ENCODE measurements at places on chromosomes 1 and 21.

DNA sequence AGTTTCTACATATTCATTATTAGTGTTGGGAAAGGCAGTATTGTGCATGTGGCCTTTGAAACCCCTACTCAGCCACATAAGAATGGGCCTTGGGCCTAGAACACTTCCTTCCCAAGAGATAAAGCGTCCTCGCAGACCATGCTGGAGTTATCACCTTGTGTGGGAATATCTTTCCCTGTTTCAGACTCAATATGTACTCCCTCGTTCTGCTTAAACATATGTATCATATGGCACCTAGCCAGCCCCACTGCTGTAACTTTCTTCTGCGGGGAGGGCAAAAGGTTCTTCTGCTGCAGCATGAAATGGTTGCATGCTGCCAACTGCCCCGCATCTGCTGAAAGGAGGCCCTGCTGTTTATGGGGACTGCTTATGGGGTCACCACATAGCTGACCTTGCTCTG is 92.0 kb downstream of the CRB1 start:
- no peak for DNase-seq

DNA sequence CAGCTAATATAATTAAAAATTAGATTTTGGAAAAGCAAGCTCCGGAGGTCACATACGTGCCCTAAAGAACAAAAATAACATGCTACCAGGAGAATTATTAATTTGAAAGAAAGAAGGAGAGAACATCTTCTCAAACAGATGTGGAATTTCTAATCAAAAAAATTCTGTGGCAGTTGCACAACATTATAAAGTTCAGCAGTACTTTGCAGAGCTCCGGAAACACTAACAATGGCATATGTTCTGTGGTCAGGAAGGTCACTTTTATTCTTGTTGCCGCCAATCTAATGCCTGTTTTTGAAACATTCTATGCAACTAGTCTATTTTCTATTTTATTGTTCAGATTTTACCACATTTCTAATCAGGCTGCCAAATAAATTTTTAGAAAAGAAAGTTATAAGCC is 186.8 kb downstream of the SMYD3 start:
- no peak for DNase-seq

GRCh38 chr21:42769183-42769819 is 110.0 kb downstream of the WDR4 start:
- DNase-seq, result no peak

DNA sequence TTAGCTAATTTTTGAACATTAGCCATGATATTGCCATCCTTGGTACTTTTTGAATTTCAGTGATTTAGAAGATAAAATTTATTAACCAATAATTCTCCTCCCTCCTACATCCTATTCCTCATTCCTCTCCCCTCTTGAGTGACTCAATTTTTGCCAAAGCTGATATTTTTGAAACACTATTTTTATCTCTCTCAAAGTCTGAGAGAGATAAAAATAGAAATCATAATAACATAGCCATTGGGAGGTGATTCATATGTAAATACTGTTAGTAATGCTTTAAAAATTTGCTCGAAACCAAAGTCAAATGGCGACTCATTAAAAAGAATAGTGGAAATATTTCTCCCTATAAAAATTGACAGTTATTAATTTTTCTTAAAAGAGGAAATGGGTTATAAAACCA is 97.4 kb downstream of the PATJ start:
- no peak for DNase-seq

- no peak for DNase-seq
These were observed 37.6 kb upstream of the ZNF124 start for GRCh38 chr1:247209396-247209795.

- DNase-seq, result no peak
These were observed 132.4 kb upstream of the KLHDC7A start for GRCh38 chr1:18348354-18348753.

GRCh38 chr1:205575294-205575885 is 56.4 kb downstream of the ELK4 start:
- no peak for DNase-seq

DNA sequence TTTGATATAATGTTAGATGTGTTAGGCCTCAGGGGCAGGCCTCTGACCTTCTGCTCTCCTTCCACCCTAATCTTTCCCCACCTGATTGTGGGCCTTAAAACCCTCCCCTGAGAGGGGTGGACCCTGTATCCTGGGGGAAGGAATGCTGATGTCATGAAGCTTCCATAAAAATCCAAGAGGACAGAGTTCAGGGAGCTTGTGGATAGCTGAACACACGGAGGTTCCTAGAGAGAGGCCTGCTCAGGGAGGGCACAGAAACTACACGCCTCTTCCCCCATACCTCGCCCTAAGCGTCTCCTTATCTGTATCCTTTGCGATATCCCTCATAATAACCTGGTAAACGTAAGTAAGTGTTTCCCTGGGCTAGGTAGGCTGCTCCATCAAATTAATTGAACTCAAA is 4.3 kb downstream of the MFN2 start:
- DNase-seq, result no peak

GRCh38 chr1:33263890-33264504 is 7.7 kb downstream of the ZNF362 start:
- no peak for DNase-seq

- DNase-seq, result no peak
These were observed 22.8 kb downstream of the S100A6 start for GRCh38 chr1:153513023-153513422.

DNA sequence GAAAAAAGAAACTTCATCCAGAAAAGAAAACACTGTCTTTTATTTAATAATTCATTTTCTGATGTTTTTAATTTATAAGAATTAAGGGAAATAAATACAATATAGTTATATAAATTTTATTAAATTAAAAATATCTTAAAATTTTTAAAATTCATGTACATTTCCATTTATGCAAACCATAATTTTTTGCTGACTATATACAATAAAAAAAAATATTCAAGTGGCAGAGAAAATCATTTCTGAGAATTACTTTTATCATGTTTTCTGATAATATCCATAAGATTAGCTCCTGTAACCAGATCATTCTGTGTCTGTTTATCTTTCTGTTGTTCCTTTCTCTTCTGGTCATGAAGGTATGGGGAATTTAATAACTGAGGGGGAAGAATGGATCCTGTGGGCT is 23.5 kb upstream of the KIF14 start:
- DNase-seq, result no peak

GRCh38 chr1:176566004-176566975 is 103.3 kb downstream of the PAPPA2 start:
- no peak for DNase-seq

GRCh38 chr1:47757226-47757975 is 239.8 kb downstream of the TRABD2B start:
- DNase-seq, result no peak

GRCh38 chr21:44918581-44919033 is 2.1 kb downstream of the ITGB2 start:
- no peak for DNase-seq

DNA sequence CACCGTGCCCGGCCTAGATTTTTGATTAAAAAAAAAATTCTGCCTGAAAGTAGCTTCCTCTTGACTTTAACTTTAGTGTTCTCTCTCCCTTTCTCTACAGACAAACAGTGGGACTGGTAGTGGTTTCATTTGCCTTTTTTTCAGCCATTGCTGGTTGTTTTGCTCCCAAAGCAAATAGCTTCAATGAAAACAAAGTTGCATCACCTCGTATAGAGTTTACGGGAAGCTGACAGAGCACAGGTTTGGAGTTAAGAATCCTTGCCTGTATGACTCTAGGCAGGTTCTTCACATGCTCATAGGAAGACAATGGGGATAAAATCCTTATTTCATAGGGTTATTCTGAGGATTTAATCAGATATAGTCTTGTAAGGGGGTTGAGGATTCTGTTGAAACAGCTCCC is 21.6 kb downstream of the AADACL4 start:
- no peak for DNase-seq

DNA sequence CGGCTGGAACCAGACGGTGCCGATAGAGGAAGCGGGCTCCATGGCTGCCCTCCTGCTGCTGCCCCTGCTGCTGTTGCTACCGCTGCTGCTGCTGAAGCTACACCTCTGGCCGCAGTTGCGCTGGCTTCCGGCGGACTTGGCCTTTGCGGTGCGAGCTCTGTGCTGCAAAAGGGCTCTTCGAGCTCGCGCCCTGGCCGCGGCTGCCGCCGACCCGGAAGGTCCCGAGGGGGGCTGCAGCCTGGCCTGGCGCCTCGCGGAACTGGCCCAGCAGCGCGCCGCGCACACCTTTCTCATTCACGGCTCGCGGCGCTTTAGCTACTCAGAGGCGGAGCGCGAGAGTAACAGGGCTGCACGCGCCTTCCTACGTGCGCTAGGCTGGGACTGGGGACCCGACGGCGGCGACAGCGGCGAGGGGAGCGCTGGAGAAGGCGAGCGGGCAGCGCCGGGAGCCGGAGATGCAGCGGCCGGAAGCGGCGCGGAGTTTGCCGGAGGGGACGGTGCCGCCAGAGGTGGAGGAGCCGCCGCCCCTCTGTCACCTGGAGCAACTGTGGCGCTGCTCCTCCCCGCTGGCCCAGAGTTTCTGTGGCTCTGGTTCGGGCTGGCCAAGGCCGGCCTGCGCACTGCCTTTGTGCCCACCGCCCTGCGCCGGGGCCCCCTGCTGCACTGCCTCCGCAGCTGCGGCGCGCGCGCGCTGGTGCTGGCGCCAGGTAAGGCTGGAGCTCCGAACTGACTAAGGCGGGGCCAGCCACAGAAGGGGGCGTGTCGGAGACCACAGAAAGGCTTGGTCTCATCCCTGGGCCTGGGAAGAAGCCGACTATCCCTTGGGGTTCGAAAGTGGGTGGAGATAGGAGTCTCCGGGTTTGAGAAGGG is 486 bp downstream of the SLC27A3 start:
- DNase-seq, result peak; percentile 56

GRCh38 chr1:153608089-153608682 is 4.8 kb downstream of the S100A16 start:
- no peak for DNase-seq

GRCh38 chr1:100347009-100347966 is 5.0 kb upstream of the CDC14A start:
- no peak for DNase-seq

DNA sequence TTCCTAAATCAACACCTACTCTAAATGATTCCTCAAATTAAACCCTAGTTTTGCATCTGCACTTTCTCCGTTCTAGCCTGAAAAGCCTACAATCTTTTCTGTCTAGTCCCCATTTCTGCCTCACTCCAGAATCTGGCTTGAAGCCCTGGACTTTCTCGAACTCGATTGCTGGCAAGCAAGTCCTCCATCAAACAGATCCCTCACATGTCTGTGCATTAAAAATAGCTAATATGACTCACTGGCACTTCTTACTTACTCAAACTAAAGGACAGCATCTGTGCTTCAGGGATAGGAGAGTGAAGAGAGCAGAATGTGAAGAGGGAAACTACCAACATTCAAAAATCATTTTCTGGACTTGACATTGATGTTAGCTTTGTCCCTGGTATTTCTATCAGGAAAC is 51.8 kb upstream of the CXADR start:
- DNase-seq, result no peak

- DNase-seq, result no peak
These were observed 21.6 kb downstream of the UTP25 start for GRCh38 chr1:209849388-209849787.

GRCh38 chr1:234969011-234969441 is 159.6 kb downstream of the TOMM20 start:
- no peak for DNase-seq

- DNase-seq, result no peak
These were observed 33.1 kb downstream of the PTPRU start for GRCh38 chr1:29269382-29269781.

- DNase-seq, result no peak
These were observed 174.0 kb upstream of the KAZN start for GRCh38 chr1:14424325-14425002.

DNA sequence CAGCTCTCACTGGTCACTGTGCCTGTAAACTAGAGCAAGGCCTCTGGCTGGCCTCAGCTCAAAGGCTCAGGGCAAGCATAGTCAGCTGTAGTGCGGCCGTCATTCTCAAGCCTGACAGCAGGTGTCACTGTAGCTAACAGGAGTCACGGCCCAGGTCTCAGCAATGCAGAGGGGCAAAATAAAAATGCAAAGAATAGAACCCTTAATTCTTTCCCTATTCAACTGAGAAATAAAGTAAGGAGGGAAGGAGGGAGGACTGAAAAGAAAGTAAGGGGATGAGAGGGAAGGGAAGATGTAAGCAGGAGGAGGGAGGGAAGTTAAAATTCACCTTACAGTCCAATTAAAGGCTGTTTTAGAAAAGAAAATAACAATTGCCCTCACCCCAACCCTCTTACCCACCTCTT is 106.1 kb downstream of the KIAA0319L start:
- DNase-seq, result peak; percentile 66

- DNase-seq, result peak; percentile 5
These were observed 14.8 kb upstream of the ZNF669 start for GRCh38 chr1:247118946-247119446.

- DNase-seq, result no peak
These were observed 39.7 kb downstream of the ADARB1 start for GRCh38 chr21:45114072-45114471.

- no peak for DNase-seq
These were observed 67.8 kb downstream of the LRIG2 start for GRCh38 chr1:113140588-113141446.

GRCh38 chr1:8947127-8947691 is 1.5 kb downstream of the CA6 start:
- DNase-seq, result no peak

DNA sequence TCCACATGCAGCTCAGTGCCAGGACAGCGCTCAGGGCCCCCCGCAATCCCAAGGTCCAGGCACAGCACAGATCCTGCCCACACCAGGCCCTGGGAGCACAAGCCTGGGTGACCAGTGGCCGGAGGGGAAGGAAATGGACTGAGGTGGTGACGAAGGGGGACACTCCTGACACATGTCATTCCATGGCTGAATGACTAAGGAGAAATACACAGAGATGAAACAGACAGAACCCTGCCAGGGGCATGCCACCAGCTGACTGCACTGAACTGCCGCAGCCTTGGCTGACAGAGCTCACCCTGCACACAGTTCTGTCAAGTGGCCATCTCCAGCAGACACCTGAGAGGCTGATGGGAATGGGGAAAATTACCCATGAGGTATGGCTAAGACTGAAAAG is 56.1 kb downstream of the HSF2BP start:
- no peak for DNase-seq

DNA sequence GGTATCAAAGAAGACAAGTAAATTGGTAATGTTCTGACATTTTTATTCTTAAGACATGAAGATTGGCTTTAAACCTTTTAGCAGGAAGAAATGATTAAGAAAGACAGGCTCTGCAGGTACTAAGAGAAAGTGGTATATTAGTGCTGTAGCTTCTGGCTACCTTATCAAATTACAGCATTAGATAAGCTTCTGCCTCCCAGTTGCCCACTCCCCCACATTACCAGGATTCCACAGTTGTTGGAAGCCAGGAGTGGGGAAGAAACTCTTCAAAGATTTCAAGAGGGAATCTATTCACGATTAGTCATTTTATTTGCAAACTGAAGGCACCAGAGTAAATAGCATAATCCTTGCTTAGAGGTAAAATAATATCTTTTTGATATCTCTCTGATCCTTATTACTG is 274.9 kb downstream of the LMO4 start:
- DNase-seq, result no peak

DNA sequence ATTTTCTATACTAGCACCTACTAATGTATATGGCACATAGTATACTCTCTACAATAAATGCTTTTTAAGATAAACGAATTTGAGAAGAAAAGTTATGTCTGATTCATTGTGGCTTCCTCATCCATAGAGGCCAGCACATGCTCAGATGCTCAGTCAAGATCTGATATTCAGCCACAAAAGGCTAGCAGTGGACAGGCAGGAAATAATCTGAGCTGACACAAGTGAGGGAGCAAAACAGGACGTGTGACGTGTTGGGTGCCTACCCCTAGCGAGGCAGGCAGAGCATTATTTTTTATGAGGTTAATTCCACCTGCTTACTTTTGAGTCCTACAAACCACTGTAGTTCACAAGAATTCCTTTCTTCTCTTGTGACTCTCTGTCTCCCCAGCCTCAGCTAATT is 550.9 kb downstream of the SMYD3 start:
- DNase-seq, result peak; percentile 16

GRCh38 chr1:76938304-76938703 is 71.0 kb downstream of the ST6GALNAC5 start:
- no peak for DNase-seq

Data from stimulated activated CD8-positive, alpha-beta memory T cell treated with anti-CD3 and anti-CD28 coated beads, Interleukin-7, amount 100 ng/mL, for 4 hours (primary cell).